ENCODE measurements at places on chromosomes 4 and X.

- DNase-seq, result no peak
Measured at GRCh38 chr4:102342404-102343074, 2.7 kb downstream of the SLC39A8 start.

DNA sequence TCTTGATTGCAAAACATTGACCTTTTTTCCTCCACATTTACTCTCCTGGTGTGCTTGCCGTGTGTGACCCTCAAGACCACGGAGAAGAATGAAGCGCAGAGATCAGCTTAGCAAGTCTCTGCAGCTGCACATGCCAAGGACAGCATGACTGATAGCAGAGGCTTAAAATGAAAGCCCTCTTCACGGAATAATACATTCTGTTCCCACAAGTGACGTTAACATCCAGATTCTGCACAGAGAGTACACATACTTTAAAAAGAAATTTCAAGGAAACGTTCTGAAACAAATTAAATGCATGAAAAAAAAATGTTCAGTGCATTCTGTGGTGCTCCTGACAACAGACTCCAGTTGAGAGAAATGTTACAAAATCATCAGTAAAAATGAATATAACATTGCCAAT is 60.9 kb downstream of the SLC7A11 start:
- DNase-seq, result peak; percentile 64

DNA sequence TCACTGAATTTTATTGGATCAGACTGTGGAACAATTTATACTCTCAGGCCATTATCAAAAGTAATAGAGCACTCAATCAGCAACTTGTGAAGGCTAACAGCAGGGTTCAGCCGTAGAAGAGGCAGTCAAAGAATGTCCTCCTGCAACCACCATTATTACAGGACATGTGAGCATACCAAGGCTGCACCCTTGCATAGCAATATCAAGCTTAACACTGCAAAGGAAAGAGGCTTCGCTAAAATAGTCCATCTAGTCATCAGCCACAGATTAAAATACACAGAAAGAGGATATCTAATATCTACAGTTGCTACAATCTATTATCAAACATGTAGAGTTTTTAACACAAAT is 42.9 kb upstream of the TMPRSS11B start:
- DNase-seq, result no peak

- DNase-seq, result no peak
Measured at GRCh38 chr4:22932326-22932725, 239.6 kb downstream of the GBA3 start.

DNA sequence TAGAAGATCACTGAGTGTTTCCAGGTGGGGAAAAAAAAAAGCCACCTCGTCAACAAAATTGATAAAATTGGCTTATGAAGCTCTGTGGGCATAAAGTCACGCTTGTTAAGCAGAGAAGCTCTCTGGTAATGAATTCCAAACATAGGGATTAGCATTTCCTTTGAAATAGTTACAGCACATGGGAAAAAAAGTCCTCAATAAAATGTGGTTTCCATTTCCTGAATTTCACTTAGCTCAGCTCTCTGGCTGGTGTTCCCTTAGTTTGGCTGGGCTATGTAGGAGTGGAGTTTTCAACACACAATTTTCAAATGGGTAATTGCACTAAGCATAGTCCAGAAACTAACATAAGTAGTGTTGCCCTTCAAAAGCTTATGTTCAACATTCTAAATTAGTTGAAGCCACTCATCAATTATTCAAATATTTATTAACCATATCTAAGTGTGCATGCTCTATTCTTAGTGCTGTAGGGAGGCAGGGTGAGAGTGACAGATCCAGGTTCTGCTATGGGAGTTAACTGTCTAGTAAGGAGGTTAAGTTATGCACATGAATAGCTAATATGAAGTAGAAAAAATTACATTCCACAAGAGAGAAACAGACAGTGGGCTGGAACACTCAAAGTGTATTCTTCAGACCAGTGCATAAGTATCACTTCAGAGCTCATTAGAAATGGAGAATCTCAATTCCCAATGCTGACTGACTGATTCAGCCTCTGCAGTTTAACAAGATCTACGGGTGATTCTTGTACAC is 445.7 kb downstream of the SMARCA1 start:
- no peak for DNase-seq

GRCh38 chr4:181364504-181364903 is 878.7 kb upstream of the TENM3 start:
- DNase-seq, result no peak

DNA sequence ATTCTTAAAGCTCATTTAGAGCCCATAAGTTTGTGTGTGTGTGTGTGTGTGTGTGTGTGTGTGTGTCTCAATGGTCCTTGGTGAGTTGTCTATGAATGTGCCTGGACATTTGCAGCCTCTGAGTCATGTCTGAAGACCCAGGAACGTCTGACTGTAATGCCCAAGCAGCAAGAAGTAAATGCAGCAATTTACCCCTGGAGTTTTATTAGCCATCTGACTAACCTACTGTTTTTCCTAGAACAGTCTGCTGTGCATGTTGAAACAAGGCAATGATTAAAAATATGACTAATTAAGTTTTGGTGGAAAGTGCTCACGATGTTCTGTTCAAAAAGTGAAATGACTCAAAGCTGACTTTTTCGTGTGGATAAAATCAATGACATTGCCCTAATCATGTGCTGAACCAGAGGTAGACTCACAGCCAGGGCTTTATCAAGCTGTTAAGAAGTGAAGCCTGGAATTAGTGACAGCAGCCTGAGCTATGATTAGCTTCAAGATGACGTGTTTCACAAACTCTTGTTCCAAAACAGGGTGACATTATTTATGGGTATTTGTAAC is 201.6 kb downstream of the CPE start:
- DNase-seq, result peak; percentile 99

DNA sequence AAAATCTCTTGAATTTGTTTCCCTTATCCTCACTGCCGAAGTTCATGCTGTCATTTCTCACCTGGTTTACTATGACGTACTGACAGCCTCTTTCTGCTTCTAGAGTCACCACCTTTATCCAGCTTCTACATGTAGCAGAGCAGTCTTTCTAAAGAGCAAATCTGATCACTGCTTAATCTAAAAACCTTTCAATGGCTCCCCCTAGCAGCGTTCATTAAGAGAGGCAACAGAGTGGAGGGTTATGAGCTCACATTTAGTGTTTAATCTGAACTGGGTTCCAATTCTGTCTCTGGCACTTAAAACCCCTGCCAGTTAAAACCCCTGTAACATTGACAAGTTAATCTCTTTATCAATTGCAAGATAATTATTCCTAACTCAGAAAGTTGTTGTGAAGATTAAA is 4.4 kb downstream of the RBPJ start:
- DNase-seq, result peak; percentile 69

- DNase-seq, result no peak
Measured at GRCh38 chr4:73620115-73620792, at the start of gene RASSF6. TSS of gene RASSF6 (minus strand) at chr4:73620436. CDS start at chr4:73611795, 8,641 bp downstream.

DNA sequence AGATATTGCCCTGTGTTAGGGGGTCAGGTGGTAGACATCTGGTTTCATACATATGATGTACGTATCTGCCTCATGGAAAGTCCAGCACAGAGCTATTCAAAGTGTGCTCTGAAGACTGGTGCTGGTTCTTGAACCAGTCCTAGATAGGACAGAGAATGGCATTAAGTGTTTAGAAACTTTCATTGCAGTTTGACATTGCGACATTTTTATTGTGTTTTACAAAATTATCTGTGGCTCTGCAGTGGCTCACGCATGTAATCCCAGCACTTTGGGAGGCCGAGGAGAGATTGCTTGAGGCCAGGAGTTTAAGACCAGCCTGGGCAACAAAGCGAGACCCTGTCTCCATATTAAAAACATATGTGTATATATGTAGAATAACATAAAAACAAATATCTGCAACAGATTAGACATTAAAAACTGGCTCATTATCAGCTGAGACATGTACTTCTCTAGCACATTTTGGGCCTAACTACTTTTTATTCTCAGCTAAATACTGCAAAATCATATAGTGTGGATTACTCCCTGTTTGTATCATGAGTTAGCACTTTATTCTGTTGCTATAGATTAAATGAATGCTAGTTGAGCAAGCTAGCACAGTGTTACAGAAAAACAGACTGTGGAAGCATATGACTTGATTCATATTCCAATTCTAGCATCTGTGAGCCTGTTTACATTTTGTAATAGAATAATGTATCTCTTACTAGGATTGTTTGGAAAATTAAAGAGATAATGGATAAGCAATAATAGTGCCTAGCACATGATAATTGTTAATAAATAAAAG is 57.1 kb downstream of the USP9X start:
- DNase-seq, result no peak

GRCh38 chrX:21974011-21974385 is 33.5 kb downstream of the SMS start:
- no peak for DNase-seq

DNA sequence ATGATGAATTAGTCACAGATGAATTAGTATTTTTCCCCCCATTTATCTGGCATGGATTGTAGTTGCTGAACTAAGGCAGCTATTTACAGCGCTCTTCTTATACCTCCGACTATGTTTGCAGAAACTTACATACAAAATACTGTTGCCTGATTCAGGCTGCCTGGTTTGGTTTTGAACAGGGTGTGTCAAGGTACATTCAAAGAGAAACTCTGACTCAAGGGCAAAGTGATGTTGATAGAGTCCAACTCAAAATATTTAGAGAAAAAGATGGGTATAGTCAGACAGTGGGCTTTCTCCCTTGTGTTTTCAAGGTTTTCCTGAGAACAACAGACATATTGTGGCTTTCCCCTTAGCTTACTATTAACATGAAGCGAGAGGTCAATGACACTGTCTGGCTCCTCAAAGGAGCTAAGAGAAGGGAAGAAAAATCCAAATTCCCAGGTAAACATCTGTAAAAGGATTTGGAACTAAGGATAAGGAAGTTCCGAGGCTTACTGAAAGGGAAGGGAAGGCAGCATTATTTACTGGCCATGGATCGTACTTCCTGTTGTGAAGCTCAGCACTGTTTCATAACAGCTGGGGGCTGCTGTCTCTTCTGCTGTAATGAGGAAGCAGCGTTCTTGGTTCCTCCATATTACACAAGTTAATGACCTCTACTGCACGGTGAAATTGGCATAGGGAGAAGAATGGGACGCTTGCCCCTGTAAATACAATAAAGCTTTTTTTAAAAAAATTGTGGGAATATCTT is 30.9 kb downstream of the FAM9C start:
- peak; percentile 21 for DNase-seq

- peak; percentile 30 for DNase-seq
Measured at GRCh38 chrX:14228611-14229010, 198.9 kb upstream of the GEMIN8 start.

DNA sequence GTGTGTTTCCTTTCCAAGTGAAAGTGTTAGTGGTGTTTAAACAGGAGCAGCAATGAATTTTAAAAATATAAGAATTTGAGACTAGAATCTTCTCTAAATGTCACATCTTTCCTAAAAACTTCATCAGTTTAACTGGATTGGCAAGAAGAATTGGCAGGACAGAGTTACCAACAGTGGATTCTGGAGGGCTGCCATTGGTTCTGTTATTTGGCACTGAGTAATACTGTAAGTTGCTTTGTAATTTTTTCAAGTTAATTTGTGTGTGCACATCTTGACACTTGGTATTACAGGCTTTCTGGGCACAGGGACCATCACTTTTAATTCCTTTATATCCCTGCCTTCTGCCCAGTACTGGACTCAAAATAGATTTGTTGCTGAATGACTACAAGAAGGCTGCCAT is 4.5 kb upstream of the GPRIN3 start:
- DNase-seq, result peak; percentile 16

DNA sequence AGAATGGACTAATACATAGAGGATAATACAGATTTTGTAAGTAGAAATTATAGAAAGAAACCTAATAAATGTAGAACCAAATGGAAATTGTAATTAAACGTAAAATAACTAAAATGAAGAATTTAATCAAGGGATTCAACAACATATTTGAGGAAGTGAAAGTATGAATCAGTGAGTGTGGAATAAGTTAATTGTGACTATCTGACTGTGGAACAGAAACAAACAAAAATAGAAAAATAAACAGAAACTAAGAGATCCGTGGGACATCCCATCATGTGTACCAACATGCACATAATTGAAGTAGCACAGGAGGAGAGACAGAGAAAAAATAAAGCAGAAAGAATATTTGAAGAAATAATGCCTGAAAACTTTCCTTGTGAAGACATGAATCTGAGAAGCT is 208.6 kb upstream of the TACR3 start:
- no peak for DNase-seq

DNA sequence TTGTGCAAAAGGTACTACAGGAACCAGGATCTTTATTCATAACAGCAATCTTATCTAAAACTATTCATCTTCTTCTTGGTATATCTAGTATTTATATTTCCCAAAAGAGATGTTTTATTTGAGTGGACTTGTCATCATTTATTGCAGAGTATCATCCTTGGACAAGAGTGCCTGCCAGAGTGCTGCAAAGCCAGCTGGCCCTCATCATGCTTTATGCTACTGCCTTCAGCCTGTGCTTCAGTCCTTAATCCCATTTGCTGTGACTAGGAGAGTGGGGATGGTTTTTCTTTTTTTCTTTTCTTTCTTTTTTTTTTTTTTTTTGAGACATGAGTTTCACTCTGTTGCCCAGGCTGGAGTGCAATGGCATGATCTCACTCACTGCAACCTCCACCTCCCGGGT is 33.5 kb upstream of the ELF2 start:
- no peak for DNase-seq

DNA sequence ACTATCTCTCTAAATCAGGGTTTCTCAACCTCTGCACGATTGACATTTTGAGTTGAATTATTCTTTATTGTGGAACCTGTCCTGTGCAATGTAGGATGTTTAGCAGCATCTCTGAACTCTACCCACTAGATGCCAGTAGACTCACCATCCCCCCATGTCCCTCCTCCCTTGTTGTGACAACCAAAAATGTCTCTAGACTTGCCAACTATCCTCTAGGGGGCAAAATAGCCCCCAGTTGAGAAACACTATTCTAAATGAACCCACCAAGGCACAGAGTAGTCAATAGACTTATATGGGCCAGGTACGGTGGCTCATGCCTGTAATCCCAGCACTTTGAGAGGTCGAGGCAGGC is 49.1 kb upstream of the GAB1 start:
- no peak for DNase-seq

DNA sequence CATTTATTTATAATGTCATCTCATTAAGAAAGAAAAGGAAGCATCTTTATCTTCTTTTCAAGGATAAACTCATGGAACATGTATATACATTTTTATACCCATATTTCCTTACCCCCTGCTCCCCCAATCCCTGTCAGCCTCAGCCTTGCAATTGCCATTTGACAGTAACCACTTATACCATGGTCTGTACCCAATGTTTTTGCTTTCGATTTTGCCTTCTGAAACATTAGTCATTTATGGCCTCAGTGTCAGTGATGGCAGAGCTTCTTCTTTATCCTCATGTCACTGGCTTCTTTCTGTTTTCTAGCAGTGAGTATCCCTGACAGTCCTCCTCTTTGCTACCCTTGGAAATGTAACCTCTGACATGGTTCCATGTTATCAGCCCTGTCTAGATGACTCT is 228.4 kb downstream of the SPRY1 start:
- no peak for DNase-seq
